Kidney glomerular epithelial cell (primary cell): ENCODE measurements at places on chromosomes 6 and 20.

DNA sequence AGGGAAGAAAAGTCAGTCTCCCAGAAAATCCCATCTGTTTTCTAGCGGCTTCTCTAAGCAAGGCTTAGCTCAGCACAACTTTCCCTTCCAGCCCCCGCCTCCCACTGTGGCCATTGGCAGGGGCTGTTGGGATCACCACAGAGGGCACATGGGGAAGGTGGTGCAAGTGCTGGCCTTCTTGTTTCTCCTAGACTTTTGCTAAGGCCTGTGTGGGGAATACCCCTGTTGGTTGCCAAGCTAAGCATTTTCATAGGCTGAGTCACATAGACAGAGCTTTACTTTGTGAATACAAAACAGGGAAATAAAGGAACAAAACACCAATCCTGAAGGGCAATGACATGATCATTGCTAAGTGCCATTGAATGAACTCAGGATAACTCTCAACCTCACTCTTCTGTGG is 32.4 kb upstream of the TIAM2 start:
- peak; percentile 82 for DNase-seq

DNA sequence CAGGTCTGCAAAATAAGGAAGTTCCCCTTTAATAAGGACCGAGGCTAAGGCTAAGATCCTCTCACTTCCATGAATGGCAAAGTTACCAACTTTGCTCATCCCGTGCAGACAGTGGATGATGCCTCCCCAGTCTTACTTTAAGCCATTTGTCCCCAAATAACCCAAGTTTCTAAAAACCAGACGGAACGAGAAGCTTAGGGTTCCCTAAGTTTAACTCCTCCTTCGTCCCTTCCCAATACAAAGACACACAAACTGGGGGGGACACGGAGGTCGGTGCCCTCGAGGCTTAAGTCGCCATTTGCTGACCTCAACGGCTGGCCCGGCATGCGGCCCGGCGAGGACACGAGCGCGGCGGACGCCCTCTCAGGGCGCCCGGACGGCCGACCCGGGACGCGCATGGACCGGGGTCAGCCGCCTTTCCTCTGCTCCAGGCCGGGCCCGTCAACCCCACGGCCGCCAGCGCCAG is 527 bp downstream of the FBXO30 start:
- DNase-seq, result peak; percentile 41

DNA sequence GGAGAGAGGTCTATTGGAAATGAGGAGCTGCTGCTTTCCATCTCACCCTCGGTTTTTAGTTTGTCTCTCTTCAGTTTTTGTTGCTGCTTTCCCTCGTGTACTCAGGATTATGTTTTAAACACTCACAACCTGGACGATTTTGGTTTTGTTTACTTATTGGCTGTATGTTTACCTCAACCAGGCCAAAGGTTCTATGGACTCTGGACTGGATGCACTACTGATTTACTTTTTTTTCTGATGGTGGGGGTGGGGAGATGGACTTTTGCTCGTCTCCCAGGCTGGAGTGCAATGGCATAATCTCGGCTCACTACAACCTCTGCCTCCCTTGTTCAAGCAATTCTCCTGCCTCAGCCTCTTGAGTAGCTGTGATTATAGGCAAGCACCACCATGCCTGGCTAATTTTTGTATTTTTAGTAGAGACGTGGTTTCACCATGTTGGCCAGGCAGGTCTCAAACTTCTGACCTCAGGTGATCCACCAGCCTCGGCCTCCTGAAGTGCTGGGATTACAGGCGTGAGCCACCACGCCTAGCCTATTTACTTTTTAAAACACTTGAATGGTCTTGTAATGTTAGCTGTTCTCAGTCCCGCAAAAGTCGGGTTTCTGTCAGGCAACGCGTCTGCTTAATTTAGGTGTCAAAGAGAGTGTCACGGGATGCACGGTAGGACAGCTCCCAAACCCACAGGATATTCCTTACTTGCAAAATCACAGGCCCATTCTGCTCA is 148.2 kb upstream of the RIPOR2 start:
- DNase-seq, result no peak

DNA sequence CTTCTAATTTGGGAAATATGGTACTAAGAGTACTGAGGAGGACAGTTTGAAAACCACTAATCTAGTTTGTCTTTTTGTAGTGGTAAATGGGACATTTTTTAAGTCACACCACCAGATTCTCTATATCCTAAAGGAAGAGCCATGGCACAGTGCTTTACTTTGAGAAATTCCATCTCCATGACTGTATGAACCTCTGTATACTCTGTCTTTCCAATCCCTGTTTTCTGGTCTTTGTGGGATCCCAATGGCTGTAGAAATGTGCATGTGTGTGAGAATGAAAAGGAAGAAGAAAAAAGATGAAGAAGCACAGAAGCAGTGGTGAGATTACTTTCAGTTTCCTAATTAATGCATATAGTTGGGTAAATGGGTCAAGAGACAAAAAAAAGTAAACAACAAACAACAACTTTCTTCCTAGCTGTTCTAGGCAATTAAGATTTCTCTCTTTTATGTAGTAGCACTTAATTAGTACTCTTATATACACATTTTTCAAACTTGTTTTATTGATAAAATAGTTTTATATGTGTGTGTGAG is 141.2 kb upstream of the HCRTR2 start:
- no peak for DNase-seq

GRCh38 chr20:17874271-17875105 is 94.1 kb downstream of the SNX5 start:
- no peak for DNase-seq
